ENCODE measurements at places on chromosomes 11 and 22. TPM values are rescaled to one million over a fixed set of nuclear protein-coding genes. Genes with fewer than 3 reads are reported as not detected.

- DNase-seq: no peak
Observed at GRCh38 chr11:41579546-41579945, 120.1 kb upstream of the LRRC4C start.

NXPE2 gene
- polyA plus RNA-seq: 0.26 TPM

DNA sequence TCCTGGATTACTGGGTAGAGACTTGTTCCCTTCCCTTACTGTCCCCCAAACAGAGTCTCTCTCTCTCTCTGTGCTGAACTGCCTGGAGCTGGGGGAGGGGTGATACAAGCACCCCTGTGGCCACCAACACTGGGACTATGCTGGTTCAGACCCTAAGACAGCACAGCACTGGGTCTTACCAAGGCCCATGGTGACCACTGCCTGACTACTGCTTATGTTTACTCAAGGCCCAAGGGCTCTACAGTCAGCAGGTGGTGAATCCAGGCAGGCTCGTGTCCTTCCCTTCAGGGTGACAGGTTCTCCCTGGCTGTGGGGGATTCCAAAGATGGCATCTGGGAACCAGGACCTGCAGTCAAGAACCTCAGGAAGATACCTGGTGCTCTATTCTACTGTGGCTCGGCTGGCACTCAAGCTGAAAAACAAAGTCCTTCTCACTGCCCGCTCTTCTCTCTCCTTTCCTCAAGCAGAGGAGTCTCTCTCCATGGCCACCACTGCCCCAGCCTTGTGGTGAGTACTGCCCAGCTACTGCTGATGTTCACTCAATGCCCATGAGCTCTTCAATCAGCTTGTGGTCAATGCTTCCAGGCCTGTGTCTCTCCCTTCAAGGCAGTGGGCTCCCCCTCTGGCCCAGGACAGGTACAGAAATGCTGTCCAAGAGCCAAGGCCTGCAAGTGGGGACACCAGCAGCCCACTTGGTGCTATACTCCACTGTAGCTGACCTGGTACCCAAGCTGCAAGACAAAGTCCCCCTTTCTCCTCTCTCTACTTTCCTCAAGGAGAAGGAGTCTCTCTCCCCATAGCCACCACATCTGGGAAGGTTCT is 41.8 kb upstream of the SHANK2 start:
- DNase-seq: no peak

DNA sequence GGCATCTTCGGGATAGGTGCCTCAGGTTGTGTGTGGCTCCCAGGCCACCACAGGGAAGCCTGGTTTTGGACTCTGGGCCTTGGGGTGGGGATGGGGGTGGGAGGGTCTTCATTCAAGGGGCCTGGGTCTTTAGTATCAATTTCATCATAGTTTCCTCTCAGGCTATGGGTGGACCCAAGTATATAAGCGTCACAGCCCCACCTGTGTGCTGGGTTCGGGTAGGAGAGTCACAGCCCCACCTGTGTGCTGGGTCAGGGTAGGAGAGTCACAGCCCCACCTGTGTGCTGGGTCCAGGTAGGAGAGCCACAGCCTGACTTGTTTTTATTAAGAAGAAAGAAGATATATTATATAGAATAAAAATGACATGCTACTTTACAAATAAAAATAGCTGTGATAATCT is 422.1 kb downstream of the BRD1 start:
- DNase-seq: no peak

RAG2 gene
- 0.50 TPM for polyA plus RNA-seq

DNA sequence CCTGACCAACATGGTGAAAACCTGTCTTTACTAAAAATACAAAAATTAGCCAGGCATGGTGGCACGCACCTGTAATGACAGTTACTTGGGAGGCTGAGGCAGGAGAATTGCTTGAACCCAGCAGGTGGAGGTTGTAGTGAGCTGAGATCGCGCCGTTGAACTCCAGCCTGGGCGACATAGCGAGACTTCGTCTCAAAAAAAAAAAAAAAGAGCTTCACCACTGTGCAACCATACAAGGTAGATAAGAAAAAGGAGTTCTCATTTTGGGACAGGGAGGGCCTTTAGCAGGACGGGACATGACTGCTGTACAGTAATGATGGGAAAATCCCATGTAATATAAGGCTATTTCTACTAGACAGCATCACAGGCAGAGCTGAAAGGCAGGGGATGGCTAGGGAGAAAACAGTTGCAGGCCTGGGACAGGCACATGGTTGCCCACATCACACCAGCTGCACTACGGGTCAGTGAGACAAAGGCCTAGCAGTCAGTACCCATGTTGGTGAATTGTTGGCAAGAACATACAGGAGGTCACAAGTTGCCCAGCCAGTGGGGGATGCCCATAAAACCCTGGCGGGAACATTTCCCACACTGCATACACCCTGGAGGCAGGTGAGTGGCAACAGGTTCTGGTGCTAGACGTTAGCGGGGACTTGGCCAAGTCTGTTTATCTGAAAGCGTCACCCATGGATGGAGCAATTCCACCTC is 5.4 kb downstream of the TANGO2 start:
- no peak for DNase-seq

DENND5A gene
- 110 TPM for polyA plus RNA-seq

ZFTA gene
- polyA plus RNA-seq: 64.7 TPM

TPBGL gene
- polyA plus RNA-seq: 0.21 TPM

DNA sequence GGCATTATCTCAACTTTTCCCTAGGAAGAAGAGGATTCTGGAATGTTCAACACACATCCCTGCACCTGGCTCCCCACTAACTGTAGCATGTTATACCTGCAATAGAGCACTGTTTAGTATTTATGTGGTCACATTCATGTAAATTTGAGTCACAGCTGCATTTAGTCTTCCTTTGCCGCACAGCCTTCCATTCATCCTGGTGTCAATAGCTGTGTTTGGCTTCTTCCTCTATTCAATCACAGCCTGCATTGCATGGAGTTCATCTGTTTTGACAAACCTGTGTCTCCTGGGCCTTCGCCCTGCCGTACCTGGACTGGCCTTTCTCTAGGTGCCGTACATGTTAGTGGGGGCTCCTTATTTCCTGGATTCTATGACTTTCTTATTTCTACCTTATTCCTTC is 4.1 kb upstream of the C22orf39 start:
- no peak for DNase-seq

DNA sequence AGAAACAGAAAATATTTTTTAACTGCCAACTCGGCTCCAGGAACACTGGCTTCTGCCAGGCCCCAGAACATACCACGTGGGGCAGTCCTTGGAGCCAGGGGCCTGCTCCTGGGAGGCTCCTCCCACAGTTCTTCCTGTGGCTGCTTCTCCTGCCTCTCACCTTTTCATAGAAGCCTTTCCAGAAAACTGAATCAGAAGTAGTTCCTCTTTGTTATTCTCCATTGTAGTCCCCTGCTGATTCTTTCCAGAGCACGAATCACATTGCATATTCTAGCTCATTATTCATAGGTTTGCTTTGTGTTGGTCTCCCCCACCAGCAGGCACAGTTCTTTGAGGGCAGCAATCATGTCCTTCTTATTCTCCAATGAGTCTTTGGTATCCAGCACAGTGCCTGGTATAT is 106.0 kb downstream of the EFCAB6 start:
- DNase-seq: no peak

DNA sequence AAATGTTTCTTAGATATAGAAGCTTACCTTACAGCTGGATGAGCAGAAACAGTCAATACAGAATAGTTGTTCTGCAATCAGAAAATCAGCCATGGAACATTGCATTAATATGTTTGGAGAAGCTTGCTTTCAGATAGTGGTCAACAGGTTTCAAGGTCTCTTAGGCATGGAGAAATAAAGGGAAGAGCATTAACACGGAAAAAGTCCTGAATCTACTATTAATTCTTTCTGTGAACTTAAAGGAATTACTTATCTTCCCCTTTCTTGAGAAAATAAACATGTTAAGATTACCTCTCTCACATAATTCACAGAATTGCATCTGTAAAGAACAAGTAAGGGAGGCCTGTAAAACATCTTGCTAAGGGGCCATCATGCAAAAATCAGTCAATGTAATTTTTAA is at the start of gene OR5B3:
OR5B3 (minus strand) TSS at position 101 of the 400 bp plus-strand sequence. CDS start 3,465 bp downstream, outside the sequence.
- DNase-seq: no peak

- no peak for DNase-seq
Observed at GRCh38 chr11:123135863-123136446, 59.1 kb downstream of the CLMP start.

DNA sequence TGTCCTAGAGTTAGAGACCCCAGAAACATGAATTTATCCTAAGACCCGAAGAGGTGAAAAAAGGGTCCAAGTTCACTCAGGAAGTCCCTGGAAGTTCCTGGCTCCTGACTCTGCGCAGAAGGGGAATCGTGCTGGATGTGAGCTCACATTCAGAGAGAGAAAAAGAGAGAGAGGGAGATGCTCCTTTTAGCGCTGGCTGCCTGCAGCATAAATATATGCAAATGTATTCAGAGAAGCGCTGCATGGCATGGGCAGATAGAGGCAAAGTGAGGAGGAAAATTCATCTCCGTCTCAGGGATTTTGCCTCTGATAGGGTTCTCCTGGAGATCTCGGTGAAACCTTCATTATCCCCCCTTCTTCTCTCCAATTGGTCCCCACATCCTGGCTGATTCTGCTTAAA is 517.2 kb downstream of the MN1 start:
- no peak for DNase-seq

DNA sequence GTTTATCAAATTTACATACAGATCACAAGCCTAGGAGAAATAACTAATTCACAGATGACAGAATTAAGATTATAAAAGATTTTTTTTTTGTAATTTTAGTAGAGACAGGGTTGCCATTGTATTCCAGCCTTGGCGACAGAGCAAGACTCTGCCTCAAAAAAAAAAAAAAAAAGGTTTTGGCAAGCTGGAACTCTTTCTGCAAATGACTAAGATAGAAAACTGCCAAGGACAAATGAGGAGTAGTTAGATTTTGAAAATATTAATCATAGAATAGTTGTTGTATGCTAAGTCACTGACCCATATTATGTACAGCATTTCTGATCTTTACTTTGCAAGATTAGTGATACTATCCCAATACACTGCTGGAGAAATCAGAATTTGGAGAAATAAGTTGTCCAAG is 99.2 kb downstream of the C11orf65 start:
- no peak for DNase-seq

FAM180B gene
- 4.0 TPM for polyA plus RNA-seq

SHANK3 gene
- polyA plus RNA-seq: 10.2 TPM

DNA sequence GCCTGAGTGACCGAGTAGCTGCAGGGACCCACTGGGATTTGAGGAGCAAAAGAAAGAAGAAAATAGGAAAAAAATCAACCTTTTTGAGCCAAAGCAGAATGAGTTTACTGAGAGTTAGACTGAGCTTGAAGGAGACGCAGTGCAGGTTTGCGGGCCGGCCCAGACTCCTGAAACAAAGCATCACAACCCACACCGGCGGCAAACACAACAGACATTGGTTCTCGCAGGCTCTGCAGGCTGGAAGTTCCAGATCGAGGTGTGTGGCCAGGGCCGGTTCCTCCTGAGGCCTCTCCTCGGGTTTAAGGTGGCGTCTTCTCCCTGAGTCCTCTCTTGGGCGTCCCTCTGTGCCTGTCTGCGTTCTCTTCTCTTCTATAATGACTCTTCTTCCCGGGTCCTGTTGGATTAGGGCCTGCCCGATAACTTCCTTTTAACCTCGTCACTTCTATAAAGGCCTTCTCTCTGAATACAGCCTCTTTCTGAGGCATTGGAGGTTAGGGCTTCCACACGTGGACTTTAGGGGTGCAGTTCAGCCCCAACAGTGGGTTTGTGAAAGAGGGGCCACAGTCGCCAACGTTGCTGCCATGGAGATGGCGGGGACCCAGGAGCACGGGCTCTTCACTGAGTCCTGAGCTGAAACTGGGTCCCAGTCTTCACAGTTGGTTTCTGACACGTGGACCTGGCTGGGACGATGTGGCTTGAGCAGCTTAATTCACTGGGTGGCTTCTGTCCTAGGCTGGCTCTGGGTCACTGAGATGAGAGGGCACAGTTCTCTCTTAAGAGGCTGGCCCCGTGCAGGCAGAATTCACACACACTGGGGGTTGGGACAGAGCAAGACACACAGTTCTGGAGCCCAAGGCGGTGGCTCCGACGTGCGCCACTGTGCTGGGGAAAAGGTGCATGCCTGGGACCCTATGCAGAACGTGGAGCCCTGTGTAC is 1047.7 kb downstream of the BRD1 start:
- no peak for DNase-seq

GRCh38 chr11:61046833-61047232 is 55.5 kb upstream of the CD5 start:
- no peak for DNase-seq

DNA sequence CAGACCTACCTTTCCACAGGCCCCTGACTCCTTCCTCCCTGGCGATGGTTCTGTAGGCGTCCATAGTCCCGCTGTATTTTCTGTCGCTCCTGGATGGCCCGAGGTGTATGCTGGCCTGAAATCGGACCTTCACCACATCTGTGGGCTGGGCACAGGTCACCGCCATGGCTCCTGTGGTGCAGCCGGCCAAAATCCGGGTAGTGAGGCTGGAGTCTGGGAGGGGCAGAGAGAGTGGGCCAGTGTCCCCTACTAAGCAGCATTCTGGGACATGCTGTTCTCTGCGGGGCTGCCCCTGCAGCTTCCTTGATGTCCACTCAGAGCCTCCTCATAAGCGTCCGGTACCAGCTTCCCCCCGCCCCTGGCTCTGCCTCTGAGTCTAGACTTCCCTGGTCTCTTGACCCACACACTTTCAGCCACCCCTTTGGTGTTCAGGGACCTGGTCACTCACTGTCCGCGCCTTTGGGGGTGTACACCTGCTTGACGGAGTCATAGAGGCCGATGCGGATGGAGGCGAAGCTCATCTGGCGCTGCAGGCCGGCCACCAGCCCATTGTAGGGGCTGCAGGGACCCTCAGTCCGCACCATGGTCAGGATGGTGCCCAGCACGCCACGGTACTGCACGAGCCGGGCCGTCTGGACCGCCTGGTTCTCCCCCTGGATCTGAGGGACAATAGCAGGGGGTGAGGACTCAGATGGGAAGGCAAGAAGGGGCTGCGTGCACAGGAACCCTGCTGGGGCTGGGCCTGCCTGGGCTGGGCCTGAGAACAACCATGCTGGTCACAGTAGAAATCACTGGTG is 3.0 kb downstream of the UCP3 start:
- DNase-seq: no peak

DNA sequence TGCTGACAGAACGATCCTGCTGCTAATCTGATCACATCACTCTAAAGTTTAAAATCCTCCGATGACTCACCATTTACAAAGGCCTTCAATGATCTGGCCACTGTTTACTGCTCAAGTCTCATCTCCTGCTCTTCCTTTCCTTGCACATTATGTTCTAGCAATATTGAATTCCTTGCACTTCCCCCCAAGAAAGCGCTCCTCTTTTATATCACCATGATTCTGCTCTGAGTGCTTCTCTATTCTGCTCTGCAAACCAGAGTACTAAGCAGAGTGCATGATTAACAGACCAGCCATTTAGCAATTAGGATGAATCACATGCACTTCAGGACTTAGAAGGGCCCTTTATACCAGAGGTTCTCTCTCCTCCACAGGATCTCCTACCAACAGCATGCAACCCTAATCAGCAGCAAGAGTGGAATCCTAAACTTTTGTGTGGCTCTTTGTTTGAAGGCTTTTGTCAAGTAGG is 1122.8 kb upstream of the CCDC90B start:
- DNase-seq: no peak

MS4A18 gene
- not detected for polyA plus RNA-seq

- no peak for DNase-seq
Observed at GRCh38 chr11:81570669-81571068, 1163.0 kb downstream of the FAM181B start.

DDIAS gene
- 5.4 TPM for polyA plus RNA-seq

GRCh38 chr22:20324139-20324516 is 4.3 kb upstream of the DGCR6L start:
- DNase-seq: no peak

Data from left renal pelvis (tissue), 4 donors.